Left ventricle myocardium inferior (tissue), 1 donor: ENCODE measurements at places on chromosomes 3 and 15.

DNA sequence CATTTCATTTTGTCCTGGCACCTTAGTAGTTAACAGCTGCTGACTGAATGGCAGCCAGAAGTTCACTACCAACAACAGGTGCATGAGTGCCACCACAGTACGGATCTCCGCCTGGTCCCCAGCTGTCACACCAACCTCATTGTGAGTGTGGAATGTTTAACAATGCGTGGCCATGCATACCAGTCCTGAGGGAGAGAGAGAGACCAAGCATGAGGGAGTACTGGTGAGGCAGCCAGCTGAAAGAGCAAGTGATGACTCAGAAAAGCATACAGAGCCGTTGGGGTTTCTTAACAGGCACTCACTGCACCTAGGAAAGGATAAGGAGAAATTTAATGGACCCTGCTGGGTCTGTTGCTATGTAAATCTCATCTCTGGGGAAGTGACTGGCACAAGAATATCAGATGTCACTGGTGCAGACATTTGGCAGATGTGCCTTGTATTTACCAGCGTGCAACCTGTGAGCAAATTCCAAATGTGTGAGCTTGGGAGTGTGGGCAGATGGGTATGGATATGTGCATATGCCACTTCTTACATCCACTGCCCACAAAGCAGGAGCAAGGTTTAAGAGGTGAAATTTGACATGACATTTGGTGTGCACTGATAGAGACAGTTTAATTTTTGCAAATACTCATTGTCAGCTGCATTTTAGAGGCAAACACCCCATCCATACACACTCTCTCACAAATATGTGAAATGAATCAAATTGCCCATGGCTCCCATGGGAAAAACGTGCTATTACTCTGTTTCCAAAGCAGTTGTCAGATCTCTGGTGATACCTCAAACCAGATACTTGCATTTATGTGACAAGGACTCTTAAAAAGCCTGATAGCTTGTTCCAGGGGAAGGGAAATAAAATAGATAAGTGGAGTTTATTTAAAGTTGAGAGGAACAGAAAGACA lies 245.2 kb upstream of the ARPP21 start:
- no peak for DNase-seq

DNA sequence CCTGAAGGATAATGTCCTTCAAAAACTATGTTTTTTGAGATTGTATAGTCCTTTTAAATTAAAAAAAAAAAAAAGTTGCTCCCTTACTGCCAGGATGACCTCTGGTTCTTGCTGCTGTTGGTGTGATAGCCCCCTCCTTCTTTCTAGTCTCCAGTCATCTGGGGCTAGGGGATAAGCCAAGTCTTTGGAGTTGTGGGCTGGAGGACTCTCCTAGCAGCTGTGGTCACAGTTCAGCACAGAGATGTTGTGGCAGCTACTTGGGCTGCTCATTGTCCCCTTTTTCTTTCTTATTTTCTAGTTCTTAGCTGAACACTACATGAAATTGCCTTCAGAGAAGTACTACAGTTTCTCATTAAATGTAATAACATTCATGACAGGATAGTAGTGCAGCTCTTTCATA lies 39.2 kb upstream of the APH1B start:
- DNase-seq = no peak

GRCh38 chr3:39639344-39640236 lies 169.8 kb upstream of the MYRIP start:
- DNase-seq = no peak

- no peak for DNase-seq
Observed at GRCh38 chr15:58457466-58457965, 25.7 kb downstream of the LIPC start.

- DNase-seq = no peak
Observed at GRCh38 chr3:109977897-109978296, 640.6 kb upstream of the DPPA4 start.
